Sciatic nerve (tissue), 2 donors: ENCODE measurements at places on chromosomes 6 and 20. TPM values are rescaled to one million over a fixed set of nuclear protein-coding genes. Genes with fewer than 3 reads are reported as not detected.

The TNXB gene
- 423 TPM for total RNA-seq

DNA sequence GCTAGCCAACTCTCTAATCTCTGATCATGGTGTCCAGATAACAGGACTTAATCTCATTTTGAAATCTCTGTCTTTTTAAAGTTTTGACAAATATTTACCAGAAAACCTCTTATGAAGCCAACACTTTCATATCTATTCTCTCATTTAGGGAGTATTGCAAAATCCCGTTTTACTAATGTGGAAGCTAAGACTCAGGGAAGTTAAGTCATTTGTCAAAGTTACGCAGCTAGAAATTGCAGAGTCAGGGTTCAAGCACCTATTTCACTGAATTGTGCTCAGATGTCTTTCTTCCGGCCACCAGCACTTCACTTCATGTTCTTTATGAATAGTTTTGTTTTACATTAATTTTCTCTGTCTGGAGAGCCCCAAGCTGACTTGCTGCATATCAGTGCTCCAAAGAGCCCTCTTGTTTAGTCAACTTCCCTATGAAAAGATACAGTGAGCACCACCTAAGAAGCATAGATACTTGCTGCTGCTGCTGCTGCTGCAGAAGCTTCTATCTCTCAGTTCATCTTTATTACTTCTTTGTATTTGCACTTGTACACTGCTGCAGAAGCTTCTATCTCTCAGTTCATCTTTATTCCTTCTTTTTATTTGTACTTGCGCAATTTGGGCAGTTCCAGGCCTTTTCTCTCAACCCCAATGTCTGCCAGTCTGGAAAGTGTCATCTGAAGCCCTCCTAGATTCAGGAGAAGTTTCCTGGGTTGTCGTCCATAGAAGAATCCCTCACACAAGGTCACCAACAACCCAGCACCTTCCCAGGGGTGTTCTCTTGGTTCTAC, 329.7 kb downstream of the MAFB start:
- no peak for DNase-seq

- no peak for DNase-seq
Observed at GRCh38 chr20:25686081-25687067, 10.3 kb downstream of the ZNF337 start.

DNA sequence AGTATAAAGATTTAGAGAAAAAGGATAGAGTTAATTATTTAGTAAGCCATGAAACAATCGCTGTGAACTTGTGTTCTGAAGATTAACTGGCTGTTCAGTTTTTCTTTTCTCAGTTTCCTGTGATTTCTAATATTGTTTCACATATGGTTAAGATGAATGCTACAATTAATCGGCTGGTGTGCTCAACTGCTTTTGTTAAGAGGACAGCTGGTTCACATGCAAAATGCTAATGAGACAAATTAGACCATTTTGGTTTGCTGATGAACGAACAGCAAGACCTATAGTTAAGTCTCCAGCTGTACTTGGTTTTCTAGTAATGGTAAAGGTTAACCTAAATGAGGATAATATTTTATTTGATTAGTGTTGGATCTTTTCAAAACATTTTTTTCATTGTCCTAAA, 10.8 kb upstream of the NHSL1 start:
- DNase-seq, result no peak

DNA sequence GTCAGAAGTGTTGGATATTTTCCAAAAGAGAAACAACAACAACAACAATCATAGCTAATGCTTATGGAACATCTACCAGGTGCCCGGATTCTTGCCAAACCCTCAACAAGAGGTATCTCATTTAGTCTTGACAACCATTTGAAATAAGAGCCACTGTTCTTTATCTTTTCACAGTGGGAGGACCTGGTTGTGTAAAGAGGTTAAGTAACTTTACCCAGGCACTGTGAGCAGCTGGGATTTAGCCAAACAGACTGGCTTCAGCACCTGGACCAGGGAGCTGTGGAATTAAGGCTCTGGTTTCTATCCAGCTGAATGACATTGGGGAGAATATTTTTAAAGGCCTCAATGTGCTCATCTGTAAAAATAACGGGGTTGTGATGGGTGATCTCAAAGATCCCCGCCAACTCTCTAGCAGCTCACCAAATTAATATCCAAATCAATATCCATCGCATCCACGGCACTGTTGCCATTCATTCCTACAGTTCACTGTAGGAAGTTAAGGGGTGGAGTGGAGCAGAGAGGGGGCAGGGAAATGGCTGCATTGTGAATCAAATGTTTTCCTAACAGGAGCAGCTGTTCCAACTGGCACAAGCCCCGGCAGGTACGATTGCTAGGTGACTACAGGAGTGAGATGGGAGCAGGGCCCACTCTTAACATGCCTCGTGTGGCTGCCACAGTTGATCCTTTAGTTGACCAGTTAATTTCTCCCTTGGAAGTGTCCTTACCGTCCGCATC, 61.8 kb downstream of the GCNT2 start:
- no peak for DNase-seq

DNA sequence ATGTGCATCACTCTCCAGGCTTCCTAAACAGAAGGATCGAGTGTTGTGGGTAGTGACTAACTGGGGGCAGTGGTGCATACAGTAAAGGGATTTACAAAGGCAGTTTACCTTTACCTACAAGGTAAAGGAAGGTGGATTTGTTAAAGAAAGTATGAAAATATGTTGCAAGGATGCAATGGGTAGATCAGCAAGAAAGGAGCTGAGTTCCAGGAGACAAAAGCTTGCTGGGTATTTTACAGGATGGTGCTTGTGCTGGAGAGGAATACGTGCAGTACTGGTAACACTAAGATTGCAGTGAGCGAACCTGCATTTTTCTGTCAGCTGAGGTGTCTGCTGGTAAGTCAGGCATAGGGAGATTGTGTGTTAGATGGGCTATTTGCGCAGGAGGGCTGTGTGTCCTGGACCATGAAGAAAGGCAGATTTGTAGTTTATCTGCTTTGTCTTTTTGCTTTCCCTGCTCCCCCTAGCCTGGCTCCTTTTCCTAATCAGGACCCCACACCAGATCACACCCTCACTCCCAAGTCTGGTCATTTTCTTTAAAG, 304.6 kb downstream of the THBS2 start:
- no peak for DNase-seq

GRCh38 chr6:145733810-145734209, 1.5 kb downstream of the EPM2A start:
- no peak for DNase-seq

DNA sequence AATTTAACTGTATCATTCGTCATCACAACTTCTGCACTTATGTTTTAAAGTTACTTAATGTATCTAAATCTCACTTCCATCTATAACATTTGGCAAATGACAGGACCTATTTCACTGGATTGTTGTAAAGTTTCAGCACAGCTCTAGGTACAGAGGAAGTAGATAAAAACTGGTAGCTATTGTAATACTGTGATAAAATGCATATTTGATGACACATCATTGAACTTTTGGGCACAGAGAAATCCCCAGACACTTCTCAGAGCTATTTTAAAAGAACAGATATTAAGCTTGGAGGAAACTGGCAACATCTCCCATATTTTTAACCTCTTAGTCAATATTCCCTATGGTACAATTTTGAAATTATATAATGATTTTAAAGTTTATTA, 138.7 kb downstream of the RFPL4B start:
- no peak for DNase-seq
